ENCODE measurements at places on chromosomes 4 and X.
A peak's percentile ranks its signal among the peaks of the same experiment; 100 is the strongest.

- DNase-seq: no peak
These were observed 36.6 kb upstream of the WDR1 start for GRCh38 chr4:10153161-10153560.

GRCh38 chr4:138758876-138759553, 256.6 kb upstream of the NOCT start:
- no peak for DNase-seq

- DNase-seq: no peak
These were observed 230.1 kb downstream of the SHROOM3 start for GRCh38 chr4:76665153-76665552.

DNA sequence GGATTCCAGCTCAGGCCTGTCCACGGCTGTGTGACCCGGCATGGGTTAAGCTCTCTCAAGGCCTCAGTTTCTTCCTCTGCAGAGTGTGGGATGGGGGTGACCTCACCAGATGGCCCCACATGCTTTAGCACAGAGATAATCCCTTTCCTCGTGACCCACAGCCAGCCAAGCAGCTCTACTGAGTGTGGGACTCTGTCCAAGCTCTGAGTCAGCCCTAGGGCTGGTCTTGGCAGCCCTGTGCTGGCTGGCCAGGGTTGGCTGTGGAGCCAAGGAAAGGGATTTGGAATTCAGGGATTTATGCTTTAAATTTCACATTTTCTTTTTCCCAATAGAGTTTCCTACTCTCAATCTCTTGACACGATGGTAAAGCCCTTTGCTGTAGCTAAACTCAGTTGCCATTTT, 19.7 kb upstream of the SPON2 start:
- peak; percentile 88 for DNase-seq

DNA sequence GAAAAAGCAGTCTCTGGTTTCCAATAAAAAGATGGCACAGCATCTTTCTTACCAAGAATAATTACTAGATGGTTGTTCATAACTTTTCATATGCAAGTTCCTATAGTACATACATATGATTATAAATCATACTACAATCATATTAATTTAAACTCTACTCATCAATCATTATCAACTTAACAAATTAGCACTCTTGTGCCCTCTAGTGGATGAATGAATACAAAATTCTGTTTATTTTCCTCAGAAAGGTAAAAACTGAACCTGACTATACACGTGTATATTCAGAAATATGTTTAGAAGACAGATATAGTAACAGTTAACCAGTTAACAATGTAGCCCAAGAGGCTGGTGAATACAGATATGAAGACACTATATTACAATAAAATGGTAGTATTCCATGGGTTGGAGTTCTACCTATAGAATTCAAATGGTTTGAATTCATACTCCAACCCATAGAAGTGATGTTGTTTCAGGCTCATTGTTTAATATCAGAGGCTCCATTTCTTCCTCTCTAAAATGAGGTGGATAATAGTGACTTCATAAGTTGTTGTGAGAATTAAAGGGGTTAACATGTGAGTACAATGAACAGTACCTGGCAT, 100.0 kb downstream of the ADAMTS3 start:
- no peak for DNase-seq

- DNase-seq: no peak
These were observed 51.2 kb upstream of the TADA2B start for GRCh38 chr4:6991771-6992557.

DNA sequence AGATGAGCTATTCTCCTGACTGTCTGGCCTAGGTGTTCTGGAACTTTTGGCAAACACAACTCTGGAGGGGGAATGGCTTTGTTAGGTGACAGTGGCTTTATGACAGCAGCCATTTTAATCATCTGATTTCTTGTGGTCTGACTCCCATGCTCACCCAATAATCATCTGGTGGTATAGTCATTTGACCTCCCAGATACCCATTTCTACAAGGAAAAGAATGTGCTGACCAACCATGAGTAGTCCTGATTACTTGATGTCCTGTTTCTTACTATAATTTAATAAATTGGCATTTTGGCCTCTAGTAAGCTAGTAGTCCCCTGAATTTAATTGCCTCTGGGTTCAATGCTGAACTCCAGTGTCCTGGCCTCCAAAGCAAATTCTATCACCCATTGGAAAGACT, 109.9 kb upstream of the DUSP21 start:
- no peak for DNase-seq

- DNase-seq: no peak
These were observed 16.5 kb downstream of the ENPP6 start for GRCh38 chr4:184201179-184201578.

GRCh38 chr4:187270154-187270553, 546.5 kb upstream of the FAT1 start:
- no peak for DNase-seq
